ENCODE measurements at places on chromosomes 7 and 10.

DNA sequence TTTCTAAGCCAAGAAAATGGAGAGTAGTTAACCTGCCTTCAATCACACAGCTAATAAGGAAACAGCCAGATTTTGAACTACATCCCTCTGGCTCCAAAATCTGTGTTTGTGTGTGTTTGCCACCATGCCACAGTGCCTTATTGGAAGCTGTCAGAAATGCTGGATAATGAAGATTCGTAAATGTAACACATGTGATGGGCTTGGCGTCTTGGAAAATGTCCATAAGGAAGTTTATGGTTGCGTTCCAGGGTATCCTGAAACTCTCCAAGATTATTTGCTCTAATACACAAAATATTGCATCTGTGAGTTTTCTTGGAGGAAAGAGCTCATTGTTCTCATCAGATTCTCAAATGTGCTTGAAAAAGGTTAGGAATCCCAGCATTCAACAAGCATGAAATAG is 22.7 kb downstream of the MYOF start:
- DNase-seq: no peak

GRCh38 chr7:41148521-41148951 is 554.4 kb downstream of the INHBA start:
- DNase-seq: no peak

DNA sequence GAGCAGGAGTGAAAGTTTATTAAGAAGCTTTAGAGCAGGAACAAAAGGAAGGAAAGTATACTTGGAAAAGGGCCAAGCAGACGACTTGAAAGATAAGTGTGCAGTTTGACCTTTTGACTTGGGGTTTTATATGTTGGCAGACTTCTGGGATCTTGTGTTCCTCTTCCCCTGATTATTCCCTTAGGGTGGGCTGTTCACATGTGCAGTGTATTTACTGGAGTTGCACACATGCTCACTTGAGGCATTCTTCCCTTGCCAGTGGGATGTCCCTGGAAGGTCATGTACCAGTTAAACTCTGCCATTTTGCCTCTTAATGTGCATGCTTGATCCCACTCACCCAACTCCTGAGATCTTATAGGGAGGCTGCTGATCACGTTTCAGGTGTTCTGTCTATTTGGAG is 23.4 kb upstream of the ARHGAP12 start:
- DNase-seq: no peak

DNA sequence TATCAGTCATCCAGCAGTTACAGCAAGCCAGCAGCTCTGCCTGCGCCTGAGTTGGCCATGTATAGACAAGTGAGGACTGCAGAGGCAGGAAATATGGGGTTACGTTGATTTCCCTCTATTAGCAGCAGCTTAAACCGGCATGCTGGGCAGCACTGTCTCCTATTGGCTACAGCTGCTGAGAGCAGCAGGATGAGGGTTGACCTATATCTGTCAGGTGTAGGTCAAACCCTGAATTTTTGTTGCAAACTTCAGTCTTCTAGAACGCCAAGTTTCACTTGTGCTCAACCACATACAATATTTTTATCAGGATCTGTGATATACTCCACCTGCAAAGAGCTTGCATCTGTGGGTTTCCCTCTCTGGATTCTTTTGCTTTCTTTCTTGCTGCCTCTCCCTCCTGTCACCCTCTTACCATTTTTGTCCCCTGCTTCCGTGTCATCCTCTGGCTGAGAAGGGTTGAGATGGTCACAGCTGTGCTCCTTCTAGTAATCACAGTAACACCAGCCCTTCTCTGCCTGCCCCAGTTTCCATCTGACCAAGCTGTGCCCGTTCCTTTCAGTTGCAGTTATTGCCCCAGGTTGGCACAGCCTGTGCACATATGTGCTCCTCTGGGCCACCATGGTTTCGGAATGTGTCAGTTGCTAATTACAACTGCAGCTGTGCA is 23.8 kb upstream of the GLCCI1 start:
- peak; percentile 46 for DNase-seq

DNA sequence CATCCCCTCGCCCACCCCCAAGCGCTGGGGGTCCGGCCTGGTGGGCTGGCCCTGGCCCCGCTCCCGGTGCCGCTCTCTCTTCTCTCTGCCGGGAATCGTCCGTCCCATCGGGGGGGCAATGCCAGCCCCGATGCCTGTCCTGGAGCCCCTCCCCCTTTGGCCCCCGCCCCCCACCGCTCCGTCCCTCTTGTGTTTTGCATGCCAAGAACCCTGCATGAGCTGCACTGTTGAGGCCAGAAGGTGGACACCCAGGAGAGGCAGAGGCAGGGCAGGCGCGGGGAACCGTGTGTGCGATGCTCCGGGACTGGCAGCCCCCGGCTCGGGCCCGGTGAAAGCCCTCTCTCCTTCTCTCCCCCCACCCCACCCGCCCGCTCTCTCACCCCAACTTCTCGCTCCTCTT is 22.1 kb upstream of the HSPB1 start:
- DNase-seq: no peak

GRCh38 chr7:64685741-64686140 is 19.8 kb downstream of the ZNF107 start:
- DNase-seq: no peak

GRCh38 chr7:73304071-73304470 is 4.6 kb downstream of the NSUN5 start:
- no peak for DNase-seq

DNA sequence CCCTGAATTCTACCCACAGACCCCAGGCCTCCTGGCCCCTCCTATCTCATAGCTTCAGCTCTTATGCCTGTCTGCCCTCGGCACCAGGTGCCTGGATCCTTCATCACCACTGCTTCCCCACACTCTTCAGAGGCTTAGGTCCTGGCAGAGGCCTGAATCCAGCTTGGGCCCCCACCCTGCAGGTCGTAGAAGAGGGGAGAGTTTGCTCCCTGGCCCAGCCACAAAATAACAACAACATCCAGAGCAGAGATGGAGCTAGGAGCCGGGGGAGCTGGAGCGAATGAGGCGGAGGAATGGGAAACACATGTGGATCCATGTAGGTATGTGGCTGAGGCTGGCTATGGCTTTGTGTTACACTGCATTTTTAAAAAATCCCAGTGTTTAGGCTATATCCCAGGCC is 7.8 kb upstream of the OPN4 start:
- DNase-seq: no peak

DNA sequence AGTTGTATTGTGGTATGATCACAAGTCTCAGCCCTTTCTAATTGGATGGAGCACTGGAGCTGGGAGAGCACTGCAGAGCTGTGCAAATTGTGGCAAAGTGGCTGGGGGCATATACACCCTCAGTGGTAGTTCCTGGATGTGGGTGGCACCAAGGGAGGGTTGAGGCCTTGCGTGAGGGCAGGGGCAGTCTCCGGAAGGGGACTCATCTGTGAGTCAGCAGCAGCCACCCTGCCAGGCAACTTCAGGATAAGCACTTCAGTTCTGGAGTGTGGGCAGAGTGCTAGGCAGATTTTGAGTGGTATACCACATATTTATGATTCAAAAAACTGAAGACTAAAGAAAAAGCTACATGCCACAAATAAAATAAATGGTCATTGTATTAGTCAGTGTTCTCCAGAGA is 210.5 kb downstream of the ETV1 start:
- no peak for DNase-seq

DNA sequence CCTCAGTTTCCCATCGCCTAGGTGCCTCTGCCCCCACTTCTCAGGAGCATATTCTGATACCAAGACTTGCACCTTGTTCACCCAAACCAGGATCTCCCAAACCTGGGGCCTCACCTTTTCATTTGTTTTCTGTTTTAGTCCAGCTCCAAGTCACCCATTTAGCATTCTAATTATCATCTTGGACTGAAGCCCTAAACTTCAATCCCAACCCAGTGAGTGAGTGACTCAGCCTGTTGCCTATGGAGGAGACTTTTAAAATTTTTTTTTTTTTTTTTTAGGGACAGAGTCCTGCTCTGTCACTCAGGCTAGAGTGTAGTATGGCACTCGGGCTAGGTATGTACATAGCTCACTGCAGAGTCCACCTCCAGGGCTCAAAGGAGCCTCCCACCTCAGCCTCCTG is 378.9 kb upstream of the AUTS2 start:
- no peak for DNase-seq

- no peak for DNase-seq
These were observed 455.6 kb upstream of the FZD8 start for GRCh38 chr10:36097696-36098095.

DNA sequence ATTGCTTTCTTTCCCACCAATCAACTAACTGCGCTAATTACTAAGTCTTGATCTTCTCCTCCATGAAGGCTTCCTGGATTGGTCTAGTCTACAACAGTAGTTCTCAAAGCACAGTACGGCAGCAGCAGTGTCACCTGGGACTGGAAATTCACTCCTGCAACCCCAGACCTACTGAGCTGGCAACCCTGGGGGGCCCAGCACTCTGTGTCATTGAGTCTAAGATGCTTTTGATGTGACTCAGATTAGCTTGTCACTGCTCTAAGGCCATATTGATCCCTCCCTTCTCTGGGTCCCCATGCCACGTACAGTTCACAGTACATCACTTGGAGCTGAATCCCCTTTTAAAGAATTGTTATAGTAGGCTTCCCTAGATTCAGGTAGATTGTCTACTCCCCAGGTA is 65.7 kb upstream of the KMT2C start:
- no peak for DNase-seq

- DNase-seq: no peak
These were observed 14.9 kb upstream of the CPVL start for GRCh38 chr7:29161231-29161630.

GRCh38 chr7:157279741-157280215 is 57.0 kb upstream of the DNAJB6 start:
- DNase-seq: no peak

DNA sequence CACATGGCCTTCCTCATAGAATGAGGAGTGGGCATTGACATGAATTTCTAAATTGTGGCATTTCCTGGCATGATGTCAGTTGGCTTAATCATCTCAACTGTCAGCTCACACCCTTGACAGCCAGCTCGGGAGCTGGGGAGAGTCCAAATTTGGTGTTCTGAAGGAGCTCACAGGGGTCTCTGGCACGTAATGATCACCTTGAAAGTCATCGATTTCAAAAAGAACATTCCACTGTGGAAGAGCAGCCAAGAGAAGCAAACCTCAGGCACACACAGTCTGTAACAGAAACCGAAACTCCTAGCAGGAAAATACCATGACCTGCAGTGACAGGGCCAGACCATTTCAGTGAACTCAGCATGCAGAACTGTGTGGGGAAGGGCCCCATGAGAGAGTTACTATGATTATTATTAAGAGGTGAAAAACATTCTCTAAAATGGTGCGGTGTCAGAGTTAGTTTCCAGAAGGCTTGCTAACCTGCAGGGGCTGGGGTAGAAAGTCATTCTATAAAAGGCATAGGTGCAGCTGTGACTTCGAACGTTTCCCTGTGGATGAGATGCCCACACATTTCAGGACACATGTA is 26.4 kb upstream of the KLF6 start:
- peak; percentile 34 for DNase-seq

- DNase-seq: no peak
These were observed 54.7 kb upstream of the EGR2 start for GRCh38 chr10:62870866-62871265.

DNA sequence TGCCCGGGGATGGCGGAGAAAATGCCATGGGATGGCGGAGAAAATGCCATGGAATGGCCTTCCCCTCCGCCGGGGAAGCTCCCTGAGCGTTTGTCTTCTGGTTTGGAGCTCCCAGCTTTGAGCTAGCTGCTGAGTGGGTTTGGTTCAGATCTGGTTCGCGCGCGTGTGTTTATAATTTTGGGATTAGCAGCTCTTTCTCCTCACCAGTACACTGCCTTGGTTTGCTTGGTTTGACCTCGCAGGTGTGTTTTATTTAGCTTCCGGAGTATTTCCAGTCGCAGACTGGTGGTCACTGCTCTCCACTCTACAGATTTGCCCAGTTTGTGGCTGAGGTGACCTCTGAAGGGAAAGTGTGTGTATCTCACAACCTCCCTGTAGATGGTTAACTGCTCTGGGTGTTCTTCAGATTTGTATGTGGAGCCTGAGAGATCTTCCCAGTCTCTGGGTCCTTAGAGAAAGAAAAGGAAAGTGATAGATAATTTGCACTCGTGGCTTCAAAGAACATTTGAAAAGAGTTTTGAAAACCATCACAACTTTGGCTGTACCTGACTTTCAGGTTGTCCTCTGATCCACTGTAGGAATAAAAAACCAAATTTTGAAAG is 597 bp downstream of the ZNF277 start:
- DNase-seq: no peak

GRCh38 chr7:156155988-156156733 is 343.9 kb upstream of the SHH start:
- DNase-seq: no peak

- no peak for DNase-seq
These were observed 317.8 kb downstream of the TNS3 start for GRCh38 chr7:47264021-47264651.

- no peak for DNase-seq
These were observed 19.2 kb downstream of the SLC25A16 start for GRCh38 chr10:68508090-68508489.

- no peak for DNase-seq
These were observed 107.6 kb upstream of the PRSS58 start for GRCh38 chr7:142365410-142365842.

- DNase-seq: no peak
These were observed 645.4 kb upstream of the SORCS1 start for GRCh38 chr10:107809889-107810288.

DNA sequence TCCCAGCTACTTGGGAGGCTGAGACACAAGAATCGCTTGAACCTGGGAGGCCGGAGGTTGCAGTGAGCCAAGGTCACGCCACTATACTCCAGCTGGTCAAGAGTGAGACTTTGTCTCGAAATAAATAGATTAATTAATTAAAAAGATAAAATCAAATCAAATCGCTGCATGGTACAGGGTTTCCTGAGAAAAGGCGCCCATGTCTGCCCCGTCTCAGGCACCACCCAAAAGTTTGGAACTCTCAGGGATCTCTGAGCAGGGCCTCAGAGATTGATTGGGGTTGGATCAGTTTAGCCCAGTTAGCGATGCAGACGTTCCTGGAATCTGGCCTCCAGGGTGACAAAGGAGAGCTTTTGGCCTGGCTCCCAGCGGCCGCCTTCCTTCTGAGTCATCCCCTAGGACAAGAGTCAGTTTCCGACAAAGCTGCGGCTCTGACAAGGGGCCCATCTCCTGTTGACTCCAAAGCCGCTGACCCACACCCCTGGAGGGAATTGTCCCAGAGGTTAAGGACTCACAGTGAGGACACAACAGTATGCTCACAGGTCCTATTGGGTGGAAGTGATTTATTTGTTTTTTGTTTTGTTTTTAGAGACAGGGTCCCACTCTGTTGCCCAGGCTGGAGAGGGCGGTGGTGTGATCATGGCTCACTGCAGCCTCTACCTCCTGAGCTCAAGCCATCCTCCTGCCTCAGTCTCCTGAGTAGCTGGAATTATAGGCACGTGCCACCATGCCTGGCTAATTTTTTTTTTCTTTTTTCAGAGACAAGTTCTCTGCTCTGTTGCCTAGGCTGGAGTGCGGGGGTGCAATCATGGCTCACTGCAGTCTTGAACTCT is 6.8 kb downstream of the ORAI2 start:
- DNase-seq: no peak

- no peak for DNase-seq
These were observed 5.5 kb upstream of the LIPN start for GRCh38 chr10:88754287-88754686.

- no peak for DNase-seq
These were observed 13.6 kb upstream of the SMC3 start for GRCh38 chr10:110553905-110554304.

All from effector memory CD4-positive, alpha-beta T cell (primary cell).